ENCODE measurements at places on chromosomes 4 and X.

DNA sequence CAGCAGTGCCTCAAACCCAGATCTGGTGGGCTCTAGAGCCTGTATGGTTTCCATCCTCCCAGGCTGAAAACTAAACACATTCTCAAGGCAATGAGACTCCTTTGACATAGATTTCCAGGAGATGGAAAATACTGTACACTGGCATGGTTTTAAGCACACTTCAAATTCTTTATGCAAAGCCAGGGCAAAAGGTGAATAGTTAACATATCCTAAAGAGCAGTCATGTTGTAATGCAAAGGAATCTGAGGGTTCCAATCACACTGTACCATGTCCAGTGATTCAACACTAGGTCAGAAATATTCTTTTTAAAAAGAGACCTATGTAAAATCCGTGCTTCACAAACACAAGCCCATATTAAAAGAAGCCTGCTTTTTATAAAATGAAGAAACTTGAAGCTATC is 195.3 kb downstream of the QDPR start:
- no peak for DNase-seq

DNA sequence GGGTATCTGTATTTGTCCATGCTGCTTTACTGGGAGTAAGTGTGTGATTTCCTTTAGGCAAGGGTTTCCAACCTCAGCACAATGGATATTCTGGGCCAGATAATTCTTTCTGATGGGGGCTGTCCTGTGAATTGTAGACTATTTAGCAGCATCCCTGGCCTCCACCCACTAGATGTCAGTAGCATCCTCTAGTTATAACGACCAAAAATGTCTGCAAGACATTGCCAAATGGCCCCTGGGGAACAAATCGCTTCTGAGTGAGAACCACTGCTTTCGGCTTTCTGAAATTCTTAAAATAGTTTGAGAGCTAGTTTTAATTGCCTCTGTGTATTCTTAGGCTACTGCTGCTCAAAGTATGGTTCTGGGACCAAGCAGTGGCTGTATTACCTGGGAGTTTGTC is 81.2 kb upstream of the GPM6B start:
- DNase-seq: no peak

DNA sequence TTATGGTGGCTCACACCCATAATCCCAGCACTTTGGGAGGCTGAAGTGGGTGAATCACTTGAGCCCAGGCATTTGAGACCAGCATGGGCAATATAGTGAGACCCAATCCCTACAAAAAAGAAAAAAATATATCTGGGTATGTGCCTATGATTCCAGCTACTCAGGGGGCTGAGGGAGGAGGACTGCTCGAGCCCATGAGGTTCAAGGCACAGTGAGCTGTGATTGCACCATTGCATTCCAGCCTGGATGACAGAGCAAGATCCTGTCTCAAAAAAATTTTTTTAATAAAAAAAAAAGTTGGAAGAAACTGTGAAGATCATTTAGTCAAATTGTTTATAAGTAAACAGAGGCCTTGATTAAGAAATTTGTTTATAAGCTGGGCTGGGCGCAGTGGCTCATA is 39.7 kb downstream of the KLHL8 start:
- no peak for DNase-seq

- no peak for DNase-seq
Observed at GRCh38 chrX:39437670-39438441, 636.6 kb downstream of the MID1IP1 start.

DNA sequence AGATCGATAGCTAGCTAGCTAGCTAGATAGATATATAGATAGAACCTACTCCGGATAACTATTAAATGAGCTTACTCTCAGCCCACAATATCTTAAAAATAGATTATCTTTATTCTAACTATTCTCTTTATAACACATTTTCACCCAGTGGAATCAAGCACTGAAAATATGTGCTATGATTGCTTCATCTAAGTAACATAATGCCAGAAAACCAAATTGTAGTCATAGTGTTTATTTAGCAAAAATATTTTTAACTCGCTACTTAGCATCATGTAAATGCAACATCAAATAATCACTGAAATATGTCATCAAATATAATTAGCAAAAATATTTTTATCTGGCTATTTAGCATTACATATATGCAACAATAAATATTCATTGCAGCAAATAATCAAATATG is 1.5 kb downstream of the TMEM156 start:
- no peak for DNase-seq

DNA sequence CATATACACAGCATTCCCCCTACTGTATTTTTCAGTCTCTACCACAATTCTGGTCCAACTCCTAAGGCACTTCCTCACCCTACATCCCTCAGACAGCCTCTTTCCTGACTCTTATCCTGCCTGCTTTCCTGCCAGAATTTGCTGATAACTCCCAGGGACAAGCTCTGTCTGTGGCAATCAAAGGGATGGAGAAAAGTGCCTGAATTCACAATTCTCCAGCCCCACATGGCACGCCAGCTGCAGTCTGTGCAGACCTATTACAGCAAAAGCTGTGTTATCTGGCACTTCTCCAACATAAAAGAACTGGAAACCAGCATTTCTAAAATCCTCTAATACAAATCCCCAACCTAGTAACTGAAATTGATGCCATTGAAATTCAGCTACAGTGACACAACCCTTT is 404.8 kb downstream of the KLHL13 start:
- DNase-seq: no peak

- DNase-seq: no peak
Observed at GRCh38 chrX:70171624-70172023, 5.7 kb upstream of the DGAT2L6 start.

GRCh38 chr4:52376132-52376704 is 282.9 kb downstream of the USP46 start:
- no peak for DNase-seq

DNA sequence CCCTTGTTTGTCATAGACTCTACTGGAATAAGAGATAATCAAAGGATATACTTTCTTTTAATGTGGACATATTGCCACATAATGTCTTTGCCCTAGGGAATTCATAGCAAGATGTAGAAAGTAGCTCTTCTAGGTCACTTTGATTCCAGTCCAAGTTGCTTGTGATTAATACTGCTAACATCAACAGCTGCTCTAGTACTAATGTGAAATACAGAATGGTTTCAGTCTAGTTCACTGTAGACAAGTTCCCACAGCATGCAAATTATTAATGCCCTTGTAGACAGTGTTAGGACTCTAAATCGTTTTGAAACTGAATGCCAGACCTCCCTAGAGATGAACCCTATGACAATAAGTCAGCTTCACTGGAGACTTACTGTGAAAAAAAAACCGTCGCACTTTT is 494.6 kb upstream of the ATOH1 start:
- DNase-seq: no peak

- DNase-seq: no peak
Observed at GRCh38 chr4:156568041-156568440, 403.6 kb downstream of the PDGFC start.

DNA sequence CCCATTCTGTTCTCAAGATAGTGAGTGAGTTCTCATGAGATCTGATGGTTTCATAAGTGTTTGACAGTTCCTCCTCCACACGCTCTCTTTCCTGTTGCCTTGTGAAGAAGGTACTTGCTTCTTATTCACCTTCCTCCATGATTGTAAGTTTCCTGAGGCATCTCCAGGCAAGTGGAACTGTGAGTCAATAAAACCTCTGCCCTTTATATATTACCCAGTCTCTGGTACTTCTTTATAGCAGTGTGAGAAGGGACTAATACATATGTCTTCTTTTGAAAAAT is 58.4 kb downstream of the CFAP299 start:
- DNase-seq: no peak

GRCh38 chr4:150039274-150040127 is 38.7 kb upstream of the DCLK2 start:
- DNase-seq: no peak

DNA sequence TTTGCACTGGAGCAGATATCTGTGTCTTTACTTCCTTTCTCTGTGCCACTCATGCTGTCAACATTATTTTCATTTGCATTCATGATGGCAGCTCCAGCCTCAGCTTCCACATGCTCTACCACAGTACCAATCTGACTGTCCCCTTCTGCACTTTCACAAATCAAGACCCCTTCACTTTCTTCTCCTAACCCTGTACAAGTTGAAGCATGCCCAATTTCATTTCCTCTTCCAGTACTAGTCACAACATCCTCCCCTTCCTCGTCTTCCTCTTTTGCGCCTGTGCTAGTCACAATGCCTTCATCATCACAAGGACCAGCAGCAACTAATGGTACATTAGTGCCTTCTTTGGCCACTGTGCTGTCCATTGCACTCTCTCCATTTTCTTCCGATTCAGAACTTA is 26.5 kb downstream of the BOD1L1 start:
- DNase-seq: no peak
